Progenitor cell of endocrine pancreas (in vitro differentiated cells): ENCODE measurements at places on chromosomes 4 and X. TPM values are rescaled to one million over a fixed set of nuclear protein-coding genes. Genes with fewer than 3 reads are reported as not detected.

GRCh38 chr4:43456383-43456782 is 563.9 kb downstream of the GRXCR1 start:
- no peak overlapping the region for H3K4me3 ChIP-seq
- no peaks in the 10 kb centered on the region for H3K36me3 ChIP-seq
- H3K27ac ChIP-seq = no peak overlapping the region
- DNase-seq = no peak
- H3K27me3 ChIP-seq = no peaks in the 10 kb centered on the region

Gene ARHGEF6
- total RNA-seq = 0.31 and 0.42 TPM in 2 replicates

- no peak overlapping the region for H3K4me3 ChIP-seq
- DNase-seq = no peak
- H3K4me1 ChIP-seq = no peaks in the 10 kb centered on the region
- H3K27me3 ChIP-seq = no peaks in the 10 kb centered on the region
- no peak overlapping the region for H3K27ac ChIP-seq
These were observed 7.9 kb upstream of the ATRX start for GRCh38 chrX:77793946-77794345.

GRCh38 chrX:2955281-2955680 is 26.1 kb upstream of the ARSD start:
- H3K27me3 ChIP-seq = no peaks in the 10 kb centered on the region
- H3K4me3 ChIP-seq = no peak overlapping the region
- no peak overlapping the region for H3K27ac ChIP-seq
- H3K36me3 ChIP-seq = peaks cover 47% of the 10 kb centered on the region

- peak overlapping the region; percentile 96 for H3K27ac ChIP-seq
- H3K4me1 ChIP-seq = peaks cover 28% of the 10 kb centered on the region
- H3K4me3 ChIP-seq = peak overlapping the region; percentile 81
- peaks cover 2% of the 10 kb centered on the region for H3K36me3 ChIP-seq
- no peaks in the 10 kb centered on the region for H3K27me3 ChIP-seq
- peak; percentile 18 for DNase-seq
These were observed 1.0 kb downstream of the CNOT6L start for GRCh38 chr4:77818073-77818601.

Gene ZFYVE28
- total RNA-seq = 1.6 and 3.3 TPM in 2 replicates

Gene TRPC5OS
- not detected in 2 replicates for total RNA-seq

- no peak overlapping the region for H3K27ac ChIP-seq
- no peak for DNase-seq
- H3K36me3 ChIP-seq = no peaks in the 10 kb centered on the region
- H3K4me3 ChIP-seq = no peak overlapping the region
These were observed 165.6 kb downstream of the CHIC1 start for GRCh38 chrX:73728602-73729001.

GRCh38 chr4:38049545-38050170 is 89.5 kb downstream of the PTTG2 start:
- H3K4me1 ChIP-seq = no peaks in the 10 kb centered on the region
- no peaks in the 10 kb centered on the region for H3K27me3 ChIP-seq
- peaks cover 14% of the 10 kb centered on the region for H3K36me3 ChIP-seq
- no peak for DNase-seq

- no peak overlapping the region for H3K4me3 ChIP-seq
- DNase-seq = no peak
- peaks cover 30% of the 10 kb centered on the region for H3K36me3 ChIP-seq
- no peaks in the 10 kb centered on the region for H3K27me3 ChIP-seq
- H3K4me1 ChIP-seq = peaks cover 9% of the 10 kb centered on the region
These were observed 3.5 kb downstream of the S100G start for GRCh38 chrX:16653424-16653823.

DNA sequence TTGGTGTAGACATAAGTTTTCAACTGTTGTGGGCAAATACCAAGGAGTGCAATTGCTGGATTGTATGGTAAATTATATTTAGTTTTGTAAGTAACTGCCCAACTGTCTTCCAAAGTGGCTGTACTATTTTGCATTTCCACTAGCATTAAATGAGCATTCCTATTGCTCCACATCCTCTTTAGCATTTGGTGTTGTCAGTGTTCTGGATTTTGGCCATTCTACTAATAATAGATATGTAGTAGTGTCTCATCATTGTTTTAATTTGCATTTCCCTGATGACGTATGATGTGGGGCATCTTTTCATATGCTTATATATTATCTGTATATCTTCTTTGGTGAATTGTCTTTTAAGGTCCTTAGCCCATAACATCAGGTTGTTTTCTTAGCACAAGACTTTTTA is 17.3 kb downstream of the PGAM4 start:
- H3K36me3 ChIP-seq = no peaks in the 10 kb centered on the region
- no peaks in the 10 kb centered on the region for H3K4me1 ChIP-seq
- DNase-seq = no peak

DNA sequence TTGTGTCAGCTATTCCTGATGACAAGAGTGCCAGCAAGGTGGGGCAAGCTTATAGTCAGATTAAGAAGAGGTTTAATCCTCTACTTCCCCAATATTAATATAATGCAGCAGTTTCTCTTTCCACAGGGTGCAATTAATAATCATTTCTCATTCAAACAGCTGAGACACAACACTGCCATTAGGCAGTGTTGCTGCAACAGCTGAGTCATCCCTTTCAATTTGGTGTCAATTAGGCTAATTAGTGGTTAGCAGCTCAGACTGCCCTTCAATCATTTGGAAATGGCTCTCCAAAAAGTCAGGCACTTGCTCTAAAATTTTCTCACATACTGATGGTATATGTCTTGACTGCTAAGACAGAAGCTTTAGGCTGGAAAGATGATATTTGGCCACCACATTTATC is 265.7 kb upstream of the FAM241A start:
- H3K27ac ChIP-seq = no peak overlapping the region
- H3K4me3 ChIP-seq = no peak overlapping the region
- no peaks in the 10 kb centered on the region for H3K36me3 ChIP-seq
- H3K27me3 ChIP-seq = no peaks in the 10 kb centered on the region
- DNase-seq = no peak

Gene GASK1B
- total RNA-seq = 15.3 and 25.8 TPM in 2 replicates
